ENCODE measurements at places on chromosomes 12 and 14.

DNA sequence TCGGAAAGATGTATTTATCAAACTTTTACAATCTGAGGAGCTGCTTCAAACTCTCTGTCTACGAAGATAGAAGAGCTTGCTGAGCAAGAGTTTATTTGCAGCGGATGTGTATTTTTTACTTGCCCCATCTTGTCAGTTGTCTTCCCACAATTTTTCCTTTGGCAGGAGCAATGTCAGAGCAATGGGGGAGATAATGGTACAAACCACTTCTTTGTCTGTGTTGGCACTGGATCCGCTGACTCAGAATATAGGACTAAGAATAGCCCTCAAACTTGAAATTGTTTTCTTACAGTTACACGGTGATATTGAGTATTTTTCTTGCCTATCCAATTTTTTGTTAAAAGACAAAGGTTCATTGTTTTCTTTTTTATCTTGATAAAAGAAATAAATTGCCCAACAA is 27.6 kb downstream of the HELB start:
- DNase-seq = no peak

DNA sequence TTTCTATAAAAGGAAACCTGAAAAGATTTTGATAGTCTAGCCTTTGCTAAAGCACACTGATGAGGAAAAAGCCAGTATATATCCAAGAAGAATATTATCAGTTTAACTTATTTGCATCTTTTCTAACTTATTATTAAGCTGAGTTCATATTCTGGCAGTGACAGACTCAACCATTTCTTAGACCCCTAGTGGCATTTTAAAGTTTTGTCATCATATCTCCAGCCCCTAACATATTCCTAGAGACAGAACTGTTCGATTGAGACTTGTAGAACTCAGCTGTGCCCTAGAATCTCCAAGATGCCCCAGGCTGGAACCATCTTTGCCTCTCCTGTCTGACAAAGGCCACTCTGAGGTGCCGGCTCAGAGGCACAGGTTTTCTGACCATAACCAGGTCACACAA is 365.6 kb downstream of the NELL2 start:
- DNase-seq = no peak

DNA sequence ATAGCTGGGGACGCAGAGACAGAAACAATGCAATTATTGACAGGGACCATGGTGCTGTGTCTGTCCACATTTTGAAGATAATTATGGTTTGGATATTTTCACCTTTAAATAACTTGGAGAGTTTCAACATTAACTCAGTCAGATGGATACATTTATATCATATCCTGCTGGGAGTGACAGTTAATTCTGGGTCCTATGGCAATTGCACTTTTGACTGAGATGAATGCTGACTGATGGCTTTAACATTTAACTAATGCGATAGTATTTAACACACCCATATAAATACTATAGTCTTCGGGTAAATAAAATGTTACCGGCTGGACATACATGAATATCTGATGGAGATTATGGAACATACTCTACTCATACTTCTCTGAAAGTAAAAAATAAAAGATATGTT is 118.3 kb downstream of the LRRK2 start:
- DNase-seq = no peak

DNA sequence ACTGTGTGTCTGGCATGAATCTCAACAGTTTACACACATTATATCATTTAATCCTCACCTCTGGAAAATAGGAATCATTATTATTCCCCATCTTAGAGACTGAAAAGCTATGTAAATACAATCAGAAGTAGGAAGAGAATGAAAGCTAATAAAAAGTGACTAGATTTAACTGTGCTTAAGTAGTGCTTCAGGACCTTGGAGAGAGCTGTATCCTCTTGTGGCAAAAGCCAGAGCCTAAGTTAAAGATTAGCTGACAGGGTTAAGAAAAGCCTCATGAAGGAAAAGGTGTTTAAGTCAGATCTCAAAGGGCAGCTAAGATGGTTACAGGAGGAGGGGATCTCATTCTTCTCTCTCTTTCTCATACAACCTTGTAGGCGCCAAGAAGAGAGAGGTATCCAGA is 65.3 kb upstream of the TMEM233 start:
- peak; percentile 72 for DNase-seq

DNA sequence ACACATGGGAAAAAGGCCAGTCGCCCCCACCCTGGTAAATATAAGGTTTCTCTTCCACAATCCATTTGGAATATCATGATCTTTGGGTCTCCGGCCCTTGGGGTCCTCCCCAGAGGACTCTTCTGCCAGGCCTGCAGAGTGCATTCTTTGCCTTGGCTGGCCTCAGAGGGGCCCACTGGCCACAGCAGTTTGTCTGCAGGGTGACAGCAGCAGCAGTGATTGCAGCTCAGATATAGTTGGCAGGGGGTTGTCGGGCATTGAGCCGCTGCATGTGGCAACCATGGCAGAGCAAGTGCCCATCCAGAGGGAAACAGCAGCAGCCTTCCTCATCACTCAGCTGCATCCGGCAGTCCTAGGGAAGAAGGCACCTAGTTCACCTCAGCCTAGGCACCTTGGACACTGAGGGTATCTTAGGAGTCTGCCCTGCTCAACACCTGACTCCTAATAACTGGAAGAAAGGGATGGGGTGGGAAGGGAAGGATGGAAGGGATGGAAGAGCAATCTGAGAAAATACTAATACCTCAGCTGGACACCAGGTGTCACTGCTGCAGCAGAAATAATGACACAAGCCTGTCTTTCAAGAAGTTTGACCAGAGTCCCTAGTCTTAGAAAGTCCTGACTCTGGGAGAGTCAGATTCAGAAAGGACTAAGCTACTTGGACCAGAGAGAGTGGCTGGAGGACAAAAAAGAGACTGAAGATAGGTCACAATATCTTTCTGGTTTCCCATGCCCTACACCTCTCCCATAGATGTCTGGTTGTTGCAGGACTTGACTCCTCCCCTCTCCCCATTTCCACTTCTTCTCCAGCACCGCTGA is 8.9 kb downstream of the AJUBA start:
- DNase-seq = peak; percentile 64

DNA sequence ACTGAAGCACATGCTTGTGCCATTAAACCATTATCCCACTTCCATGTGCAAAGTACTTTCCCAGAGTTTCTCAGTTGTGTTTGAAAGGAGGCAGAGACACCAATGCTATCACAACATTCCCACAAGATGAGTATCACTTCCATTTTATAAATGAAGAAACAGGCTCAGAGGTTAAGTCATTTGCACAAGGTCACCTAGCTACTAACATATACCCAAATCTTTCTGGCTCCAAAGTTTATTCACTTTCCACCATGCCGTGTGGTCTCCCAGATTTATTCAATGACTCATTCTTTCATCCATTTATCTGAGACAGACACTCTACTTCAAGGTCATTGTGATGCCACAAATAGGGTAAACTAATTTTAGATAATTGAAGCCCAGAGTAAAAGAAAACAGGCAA is 9.4 kb downstream of the ART4 start:
- no peak for DNase-seq

GRCh38 chr14:95523815-95524448 is 7.5 kb upstream of the SYNE3 start:
- no peak for DNase-seq

- no peak for DNase-seq
These were observed 167.4 kb downstream of the RPS29 start for GRCh38 chr14:49418789-49419188.

GRCh38 chr12:32901553-32901952 is 5.0 kb upstream of the PKP2 start:
- no peak for DNase-seq

GRCh38 chr12:53988541-53989226 is 3.7 kb downstream of the HOXC10 start:
- DNase-seq = no peak

DNA sequence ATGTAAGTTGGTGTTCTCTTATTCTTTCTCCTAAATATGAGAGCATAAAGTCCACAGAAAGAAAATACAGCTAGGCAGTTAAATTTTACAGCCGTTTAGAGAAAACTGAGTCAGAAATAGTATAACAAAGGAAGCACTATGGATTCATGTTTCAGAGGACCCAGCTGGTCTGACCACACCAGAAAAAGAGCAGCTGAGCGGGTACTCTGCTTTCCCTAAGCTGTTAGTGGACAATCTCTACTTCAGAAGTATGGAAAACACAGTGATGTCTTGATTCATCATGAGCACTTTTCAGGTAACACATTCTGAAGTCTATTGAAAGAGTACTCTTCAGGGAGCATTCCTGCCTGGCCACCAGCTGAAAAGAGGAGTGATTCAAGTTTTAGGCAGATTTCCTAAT is 12.4 kb downstream of the PPM1H start:
- DNase-seq = no peak

- DNase-seq = no peak
These were observed 22.6 kb downstream of the CBX5 start for GRCh38 chr12:54257332-54257731.

DNA sequence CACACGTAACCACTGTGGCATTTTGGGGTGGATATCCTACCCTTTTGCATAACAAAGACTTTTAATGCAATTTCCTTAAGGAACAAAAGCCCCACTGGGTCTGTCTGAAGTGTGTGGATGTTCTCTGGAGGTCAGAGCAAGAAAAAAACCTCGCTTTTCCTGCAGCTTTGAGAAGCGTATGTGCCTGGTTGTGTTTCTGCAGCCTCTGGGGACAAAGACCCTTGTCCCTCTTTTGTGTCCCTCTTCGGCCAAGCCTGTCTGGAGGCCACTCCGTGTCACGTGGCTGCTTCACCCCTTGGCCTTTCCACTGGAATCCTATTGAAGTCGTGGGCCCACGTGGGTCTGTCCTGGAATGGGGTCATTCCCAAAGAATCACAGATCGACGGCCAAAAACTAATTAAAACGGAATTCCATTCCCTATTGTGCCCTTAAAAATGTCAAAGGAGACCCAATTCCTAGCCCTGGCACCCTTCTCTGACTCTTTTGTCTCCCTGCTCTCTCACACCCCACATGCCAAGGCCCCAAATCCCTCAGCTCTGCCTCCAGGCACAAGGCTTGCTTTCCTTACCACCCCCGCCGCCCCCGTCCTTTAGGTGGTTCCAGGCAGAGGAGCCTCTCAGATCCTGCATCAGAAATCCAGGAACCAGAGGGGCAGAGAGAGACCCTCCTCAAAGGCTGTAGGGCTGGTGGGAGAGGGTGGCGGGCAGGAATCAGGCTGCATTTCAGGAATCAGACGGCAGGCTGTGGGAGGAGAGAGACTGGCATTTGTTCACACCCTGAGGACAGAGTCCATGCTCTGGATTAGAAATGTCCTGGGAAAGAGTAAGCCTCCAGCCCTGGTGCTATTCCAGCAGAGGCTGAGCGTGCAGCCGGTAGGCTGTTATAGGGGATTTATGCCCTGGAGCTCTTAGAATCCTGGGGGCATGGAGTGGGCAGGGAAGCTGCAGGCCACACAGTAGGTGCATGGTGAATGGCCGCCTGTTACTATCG is 12.6 kb upstream of the CYP46A1 start:
- DNase-seq = no peak

GRCh38 chr12:30974746-30975500 is 48.4 kb downstream of the TSPAN11 start:
- DNase-seq = no peak

- DNase-seq = no peak
These were observed 44.3 kb upstream of the TRAF3 start for GRCh38 chr14:102732924-102733323.

- no peak for DNase-seq
These were observed 61.3 kb downstream of the DICER1 start for GRCh38 chr14:95095996-95096395.

DNA sequence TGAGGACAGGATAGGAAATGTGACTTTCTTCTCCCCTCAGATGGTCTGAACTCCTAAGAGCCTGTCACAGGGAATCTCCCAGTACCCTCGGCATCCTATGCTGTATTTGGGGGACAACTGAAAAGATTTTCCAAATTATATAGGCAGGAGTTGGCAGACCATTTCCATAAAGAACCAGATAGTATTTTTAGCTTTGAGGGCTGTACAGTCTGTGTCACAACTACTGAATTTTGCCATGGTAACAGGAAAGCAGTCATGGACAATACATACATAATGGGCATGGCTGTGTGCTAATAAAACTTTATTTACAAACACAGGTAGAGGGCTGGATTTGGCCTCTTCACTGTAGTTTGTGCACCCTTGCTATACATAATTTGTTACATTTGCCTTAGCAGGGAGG is 30.4 kb upstream of the TMEM132C start:
- DNase-seq = no peak

DNA sequence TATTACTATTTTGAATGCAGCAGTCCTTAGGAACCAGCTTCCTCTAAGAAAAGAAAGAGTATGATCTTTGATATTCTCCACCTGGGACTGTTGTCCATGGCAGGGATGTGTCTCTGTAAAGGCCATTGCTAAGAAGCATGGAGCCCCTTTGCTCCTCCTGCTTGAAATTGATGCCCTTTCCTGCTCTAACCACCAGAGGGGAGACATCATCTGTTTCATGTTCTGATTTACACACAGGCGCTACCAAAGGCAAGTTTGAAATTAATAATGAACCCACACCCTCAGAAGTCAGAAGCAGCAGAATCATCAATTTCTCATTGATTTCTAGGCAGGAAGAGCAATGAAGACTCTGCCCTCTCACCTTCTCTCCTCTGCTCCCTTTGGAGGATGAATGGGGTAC is 253.8 kb downstream of the RMST start:
- peak; percentile 34 for DNase-seq

DNA sequence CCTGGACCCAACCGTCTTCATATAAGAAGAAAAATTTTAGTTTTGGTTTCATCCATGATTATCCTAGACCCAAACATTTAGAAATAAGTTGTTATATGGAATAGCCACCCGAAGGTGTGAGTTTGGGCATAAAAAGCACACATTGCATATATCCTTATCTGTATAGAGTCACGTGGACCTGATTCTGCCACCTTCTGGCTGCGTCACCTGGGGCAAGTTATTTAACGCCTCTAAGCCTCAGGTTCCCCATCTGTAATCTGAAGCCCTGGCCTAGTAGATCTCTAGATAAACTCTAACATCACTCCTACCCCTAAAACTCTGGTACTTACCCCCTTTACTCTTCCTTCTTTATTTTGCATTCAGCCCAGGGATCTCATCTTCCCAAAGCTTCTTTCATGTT is 14.3 kb upstream of the KRT5 start:
- DNase-seq = no peak

DNA sequence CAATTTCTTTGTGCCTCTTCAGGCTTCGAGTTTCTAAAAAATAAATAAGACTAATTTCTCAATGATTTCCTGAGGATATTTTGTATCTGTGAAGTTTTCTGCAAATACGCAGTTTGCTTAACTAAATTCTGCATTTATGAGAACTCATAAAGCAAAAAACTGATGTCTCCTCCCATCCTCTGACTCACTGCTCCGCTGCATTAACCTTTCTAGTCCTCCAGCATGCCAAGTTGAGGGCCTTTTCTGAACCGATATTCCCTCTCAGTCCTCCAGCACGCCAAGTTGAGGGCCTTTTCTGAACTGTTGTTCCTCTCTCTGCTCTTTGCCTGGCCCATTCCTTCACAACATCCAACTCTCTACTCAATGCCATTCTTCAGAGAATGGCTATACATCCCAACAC is 3.2 kb downstream of the IPO8 start:
- no peak for DNase-seq

GRCh38 chr14:67957946-67958345 is 138.4 kb downstream of the RAD51B start:
- peak; percentile 97 for DNase-seq

DNA sequence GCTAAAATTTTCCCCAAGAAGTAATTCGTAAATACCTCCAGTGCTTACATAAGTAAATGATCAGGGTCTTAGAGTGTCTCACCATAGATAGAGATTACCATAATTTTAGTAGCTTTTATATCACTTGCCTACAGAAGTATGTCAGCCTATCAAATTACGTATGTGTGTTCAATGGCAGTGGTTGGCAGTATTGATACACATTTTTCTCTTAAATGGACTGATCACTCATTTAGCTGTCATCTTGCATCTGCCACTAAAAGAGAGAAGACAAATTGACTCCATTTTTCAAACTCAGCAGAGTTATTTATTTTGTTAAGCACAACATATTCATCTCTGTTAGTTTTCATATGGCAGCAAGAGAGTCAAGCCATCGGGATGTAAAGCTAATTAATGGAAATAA is 413.1 kb upstream of the CLEC14A start:
- DNase-seq = no peak

Measured in lung (tissue), 17 donors.